IPS-NIHi11 (cell line): ENCODE measurements at places on chromosomes 4 and X.

GRCh38 chrX:9622128-9622527 is 143.5 kb downstream of the GPR143 start:
- DNase-seq, result no peak

DNA sequence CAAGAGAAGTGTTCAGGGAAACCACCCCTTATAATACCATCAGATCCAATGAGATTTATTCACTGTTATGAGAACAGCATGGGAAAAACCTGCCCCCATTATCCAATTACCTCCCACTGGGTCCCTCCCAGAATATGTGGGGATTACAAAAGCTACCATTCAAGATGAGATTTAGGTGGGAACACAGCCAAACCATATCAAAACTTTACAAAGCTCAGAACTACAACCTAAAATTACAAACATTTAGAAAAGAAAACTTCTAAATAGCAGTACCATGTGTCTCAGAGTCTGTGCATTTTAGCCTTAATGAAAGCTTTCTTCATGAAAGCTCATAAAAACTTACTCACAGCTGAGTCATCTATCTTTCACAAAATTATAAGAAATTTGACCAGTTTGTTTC is 1442.8 kb upstream of the PCDH7 start:
- no peak for DNase-seq

- DNase-seq, result no peak
Observed at GRCh38 chr4:189221691-189222090, 719.0 kb upstream of the FRG1 start.

- no peak for DNase-seq
Observed at GRCh38 chrX:74426071-74426470, 4.8 kb downstream of the SLC16A2 start.

- DNase-seq, result no peak
Observed at GRCh38 chrX:39853417-39854030, 244.2 kb downstream of the BCOR start.

DNA sequence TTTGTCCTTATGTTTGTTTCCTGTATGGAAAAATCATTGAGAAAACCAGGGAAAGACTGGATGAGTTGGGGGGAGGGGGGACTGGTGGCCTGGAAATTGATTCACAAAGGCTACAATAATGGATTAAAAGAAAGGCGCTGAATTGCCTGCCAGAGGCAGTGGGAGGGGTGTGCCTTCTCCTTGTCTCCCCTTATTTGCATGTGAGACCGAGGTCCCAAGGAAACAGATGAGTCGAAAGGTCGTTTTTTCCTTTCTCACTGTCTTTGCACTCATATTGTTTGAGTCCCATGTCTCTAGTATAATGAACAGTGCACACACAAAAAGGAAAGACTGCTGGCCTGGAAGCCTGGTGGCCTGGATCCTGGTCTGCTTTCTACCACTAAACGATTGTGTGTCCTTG is 86.6 kb upstream of the ZDHHC15 start:
- peak; percentile 12 for DNase-seq

DNA sequence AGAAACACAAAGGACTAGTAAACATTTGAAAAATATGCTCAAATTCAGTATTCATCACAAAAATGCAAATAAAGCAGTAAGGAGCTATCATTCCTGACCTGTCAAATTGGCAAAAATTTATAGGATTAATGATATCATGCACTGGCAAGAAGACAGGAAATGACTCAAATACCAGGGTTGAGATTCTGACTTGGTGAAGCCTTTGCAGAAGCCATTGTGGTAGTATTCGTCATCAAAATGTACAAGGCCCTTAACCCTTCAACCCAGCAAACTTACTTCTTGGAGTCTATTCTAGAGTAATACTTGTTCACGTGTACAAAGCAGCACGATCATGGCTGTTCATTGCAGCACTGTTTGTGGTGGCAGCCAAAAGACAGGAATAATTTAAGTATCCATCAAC is 132.4 kb downstream of the ENOX2 start:
- no peak for DNase-seq
